ENCODE measurements at places on chromosomes 16 and 17. TPM values are rescaled to one million over a fixed set of nuclear protein-coding genes. Genes with fewer than 3 reads are reported as not detected.

TRAPPC2L gene
- 63.1 TPM for total RNA-seq

HIGD1B gene
- total RNA-seq: not detected

CPHXL2 gene
- total RNA-seq: not detected

OR1D5 gene
- not detected for total RNA-seq

GRCh38 chr17:63543822-63544420, 6.4 kb upstream of the DCAF7 start:
- H3K27me3 ChIP-seq: peaks cover 11% of the 10 kb centered on the region
- no peak overlapping the region for H3K4me3 ChIP-seq
- no peaks in the 10 kb centered on the region for H3K36me3 ChIP-seq
- H3K4me1 ChIP-seq: peaks cover 18% of the 10 kb centered on the region

GRCh38 chr17:3738562-3739295, 15.0 kb downstream of the HASPIN start:
- H3K4me1 ChIP-seq: peaks cover 22% of the 10 kb centered on the region
- peak overlapping the region; percentile 45 for H3K4me3 ChIP-seq
- no peaks in the 10 kb centered on the region for H3K27me3 ChIP-seq
- no peak for DNase-seq

Measured in WTC11 (cell line).